ENCODE measurements at places on chromosomes 13 and 19.
A peak's percentile ranks its signal among the peaks of the same experiment; 100 is the strongest.

DNA sequence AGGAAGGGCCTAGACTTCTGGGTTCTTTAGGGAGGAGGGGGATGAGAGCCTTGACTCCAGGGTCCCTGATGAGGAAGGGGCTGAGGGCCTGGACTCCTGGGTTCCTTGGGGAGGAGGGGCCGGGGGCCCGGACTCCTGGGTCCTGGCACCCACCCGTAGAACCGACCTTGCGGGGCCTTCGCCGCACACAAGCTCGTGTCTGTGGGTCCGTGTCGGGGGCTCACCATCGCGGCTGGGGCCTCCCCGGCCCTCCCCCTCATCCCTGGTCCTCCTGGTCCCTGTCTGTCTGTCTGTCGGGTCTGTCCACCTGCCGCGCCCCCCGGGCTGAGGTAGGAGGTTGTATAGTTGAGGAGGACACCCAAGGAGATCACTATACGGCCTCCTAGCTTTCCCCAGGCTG, 662 bp upstream of the SPACA6 start:
- DNase-seq, result no peak

DNA sequence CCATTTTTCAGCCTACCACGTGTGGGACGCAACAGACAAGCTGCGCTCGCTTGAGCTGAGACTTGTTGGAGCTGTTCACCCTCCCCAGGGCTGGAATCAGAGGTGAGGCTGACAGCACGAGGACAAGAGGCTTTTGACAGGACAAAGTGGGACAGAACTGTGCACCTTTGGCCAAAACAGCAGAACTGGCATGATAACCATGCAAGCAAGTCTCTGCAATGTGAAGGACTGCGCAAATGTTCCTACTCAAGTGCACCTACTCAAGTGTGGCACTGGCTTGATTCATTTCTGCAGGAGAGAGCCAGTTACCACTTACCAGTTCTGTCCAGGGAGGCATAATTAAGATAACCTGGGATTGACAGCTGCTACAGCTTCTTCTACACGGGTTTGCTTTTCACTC, 62.2 kb upstream of the TM9SF2 start:
- DNase-seq, result no peak

- DNase-seq, result no peak
These were observed 7.6 kb upstream of the ZNF461 start for GRCh38 chr19:36674201-36674600.

DNA sequence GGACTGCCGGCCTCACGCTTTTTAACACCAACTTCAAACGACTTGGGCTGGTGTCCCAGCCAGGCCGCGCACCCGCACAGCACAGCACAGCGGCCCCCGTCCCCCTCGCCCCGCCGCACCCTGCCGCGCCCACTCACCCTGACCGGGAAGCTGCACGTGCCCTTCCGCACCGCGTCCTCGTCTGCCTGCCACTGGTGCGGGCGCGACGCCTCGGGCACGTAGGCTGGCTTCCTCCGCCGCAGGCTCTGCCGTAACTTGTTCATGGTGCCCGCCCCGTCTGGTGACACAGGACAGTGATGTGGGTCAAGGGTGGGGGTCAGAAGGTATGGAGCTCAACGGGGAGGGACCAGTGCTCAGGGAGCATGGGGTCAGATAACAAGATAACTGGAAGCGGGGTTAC, 6.2 kb downstream of the NUMBL start:
- DNase-seq, result no peak

DNA sequence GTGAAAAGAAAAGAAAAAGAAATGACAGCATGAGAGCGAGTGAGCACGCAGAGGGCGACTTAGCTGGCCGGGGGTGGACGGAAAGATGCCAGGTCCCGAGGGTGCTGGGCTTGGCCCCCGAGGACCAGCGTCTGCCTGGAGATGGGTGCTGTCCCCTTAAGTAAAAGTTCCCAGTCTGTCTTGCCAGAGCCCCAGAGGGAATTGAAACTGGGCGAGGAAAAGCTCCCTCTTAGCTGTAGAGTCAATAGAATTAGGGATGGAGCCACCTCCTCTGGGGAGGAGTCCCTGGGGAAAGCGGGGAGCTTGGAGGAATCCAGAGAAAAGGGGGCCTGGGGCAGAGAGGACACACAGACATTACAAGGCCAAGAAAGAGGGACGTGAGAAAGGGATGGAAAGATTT, 13.3 kb downstream of the BCAM start:
- no peak for DNase-seq

- DNase-seq, result no peak
These were observed 249.5 kb upstream of the SLC10A2 start for GRCh38 chr13:103315711-103316110.

DNA sequence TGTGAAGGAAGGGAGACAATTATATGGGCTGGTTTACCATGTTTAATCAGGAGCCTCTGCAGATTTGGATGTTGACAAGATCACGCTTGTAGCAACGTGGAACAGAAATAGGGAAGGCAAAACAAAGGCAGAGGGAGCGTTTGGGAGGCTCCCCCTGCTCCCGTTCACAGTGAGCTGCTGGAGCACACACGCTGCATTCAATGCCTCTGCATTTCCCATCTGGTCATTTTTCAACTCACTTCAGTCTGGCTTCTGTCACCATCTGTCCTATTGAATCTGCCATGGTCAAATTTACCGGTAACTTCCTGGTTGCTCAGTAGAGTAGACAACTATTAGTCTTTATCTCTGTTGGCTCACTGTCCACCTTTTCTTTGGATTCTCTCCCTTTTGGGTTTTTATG, 91.0 kb downstream of the NHLRC3 start:
- no peak for DNase-seq

DNA sequence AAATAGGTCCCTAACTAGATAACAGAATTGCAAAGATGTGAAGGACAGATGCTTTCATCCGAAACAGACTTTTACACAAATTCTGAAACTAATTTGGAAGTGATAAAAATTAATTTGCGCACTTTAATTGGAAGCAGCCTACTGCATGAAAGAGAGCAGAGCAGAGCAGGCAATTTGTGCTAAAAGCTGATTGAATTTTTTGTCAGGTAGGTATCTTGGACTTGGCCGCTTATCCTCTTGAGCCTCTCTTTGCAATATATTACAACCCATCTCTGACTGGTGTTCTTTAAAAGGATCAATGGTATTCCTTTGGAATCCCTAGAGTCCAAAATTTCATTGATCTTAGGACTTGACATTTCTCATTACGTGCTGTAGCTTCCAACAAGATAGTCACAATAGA, 183.3 kb upstream of the MAB21L1 start:
- DNase-seq, result no peak

GRCh38 chr13:66313413-66313812, 916.7 kb downstream of the PCDH9 start:
- DNase-seq, result peak; percentile 6

DNA sequence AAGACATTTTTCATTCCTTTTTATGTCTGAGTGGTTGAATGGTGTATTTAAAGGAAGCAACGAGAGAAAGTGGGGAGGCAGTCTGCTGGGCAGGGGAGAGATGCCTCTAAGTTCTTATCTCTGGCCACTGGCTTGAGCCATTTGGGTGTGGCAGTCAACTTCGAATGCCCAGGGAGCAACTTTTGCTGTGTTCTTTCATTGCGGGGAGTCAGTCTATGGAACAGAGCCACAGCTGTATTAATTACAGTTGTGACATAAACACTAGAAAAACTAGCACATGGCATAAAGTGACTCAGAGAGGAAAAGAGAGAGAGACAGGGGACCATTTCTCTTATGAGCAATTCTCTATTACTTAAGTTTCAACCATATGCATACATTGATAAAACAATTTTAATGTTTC, 40.4 kb upstream of the PDCD5 start:
- no peak for DNase-seq

DNA sequence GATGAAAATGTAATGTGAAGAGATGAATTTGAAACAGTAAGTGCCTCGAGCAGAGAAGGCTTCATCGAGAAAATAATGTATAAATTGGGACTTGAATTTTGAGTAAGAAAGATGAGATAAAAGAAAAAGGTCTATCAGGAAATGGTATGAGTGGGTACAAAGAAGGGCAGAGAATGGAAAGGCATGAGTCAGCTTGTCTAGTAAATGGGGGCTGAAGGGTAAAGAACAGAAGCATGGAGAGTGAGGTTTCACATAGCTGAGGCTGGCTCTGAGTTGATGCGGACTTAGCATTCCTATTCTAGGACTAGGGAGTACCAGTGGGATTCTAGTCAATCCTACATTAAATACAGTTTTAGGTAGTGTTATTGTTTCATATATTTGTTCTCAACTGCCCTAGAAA, 85.8 kb downstream of the ZC3H13 start:
- DNase-seq, result no peak

DNA sequence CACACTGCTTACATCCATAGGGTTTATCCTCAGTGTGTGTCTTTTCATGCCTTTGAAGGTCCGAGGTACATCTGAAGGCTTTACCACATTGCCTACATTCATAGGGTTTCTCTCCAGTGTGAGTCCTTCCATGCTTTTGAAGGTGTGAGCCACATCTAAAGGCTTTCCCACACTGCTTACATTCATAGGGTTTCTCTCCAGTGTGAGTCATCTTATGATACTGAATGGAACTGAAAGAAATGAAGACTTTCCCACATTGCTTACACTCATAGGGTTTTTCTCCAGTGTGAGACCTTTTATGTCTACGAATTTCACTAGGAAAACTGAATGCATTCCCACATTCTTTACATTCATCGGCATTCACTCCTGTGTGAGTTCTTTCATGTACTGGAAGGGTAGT, 7.1 kb downstream of the ZNF20 start:
- DNase-seq, result no peak

DNA sequence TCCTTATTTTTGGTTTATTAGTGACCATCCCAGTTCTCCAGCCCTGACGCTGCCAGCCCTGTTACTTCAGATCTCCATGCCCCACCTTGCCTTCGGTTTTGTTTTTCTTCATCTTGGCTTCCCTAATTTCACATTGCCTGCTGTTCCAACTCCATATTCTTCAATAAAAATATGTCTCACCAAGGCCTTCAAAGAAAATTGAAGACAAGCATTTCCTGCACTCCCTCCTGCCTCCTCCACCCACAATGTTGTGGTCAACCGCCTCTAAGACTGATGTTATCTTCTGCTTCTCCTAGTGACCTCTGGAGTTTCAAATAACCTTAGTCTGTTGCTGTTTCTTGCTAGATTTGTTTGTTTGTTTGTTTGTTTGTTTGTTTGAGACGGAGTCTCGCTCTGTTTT, 14.6 kb downstream of the PLD3 start:
- peak; percentile 19 for DNase-seq

GRCh38 chr13:36242761-36243160, 28.4 kb upstream of the SOHLH2 start:
- no peak for DNase-seq

DNA sequence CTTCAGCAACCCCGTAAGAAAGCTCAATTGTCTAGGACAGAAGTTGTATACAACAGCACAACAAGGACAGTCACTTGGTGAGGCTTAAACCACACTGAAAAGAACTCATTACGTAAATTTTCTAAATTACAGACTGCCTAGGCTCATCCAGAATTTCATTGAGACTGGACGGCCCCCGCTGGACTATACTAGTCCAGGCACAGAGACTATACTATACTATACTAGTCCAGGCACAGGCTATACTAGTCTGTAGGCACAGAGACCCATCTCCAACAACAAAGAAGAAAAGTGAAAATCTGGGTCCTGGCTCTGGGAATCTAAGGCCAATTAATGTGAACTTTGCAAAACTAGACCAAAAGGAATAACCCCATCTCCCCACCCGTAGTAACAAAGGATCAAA, 700 bp downstream of the ZNF816 start:
- no peak for DNase-seq

- DNase-seq, result no peak
These were observed 25.2 kb downstream of the ZNRF4 start for GRCh38 chr19:5480427-5480836.

- no peak for DNase-seq
These were observed 56.6 kb downstream of the TBC1D4 start for GRCh38 chr13:75425216-75426009.

GRCh38 chr19:45814851-45815480, at the start of gene RSPH6A:
TSS of gene RSPH6A (minus strand) at chr19:45815308. CDS start at chr19:45815176, 132 bp downstream.
- no peak for DNase-seq

GRCh38 chr13:41458187-41458760, 924 bp downstream of the RGCC start:
- no peak for DNase-seq

- DNase-seq, result no peak
These were observed 84.1 kb upstream of the KLF12 start for GRCh38 chr13:74218291-74218690.

GRCh38 chr13:100608906-100609305, 20.3 kb upstream of the GGACT start:
- no peak for DNase-seq

DNA sequence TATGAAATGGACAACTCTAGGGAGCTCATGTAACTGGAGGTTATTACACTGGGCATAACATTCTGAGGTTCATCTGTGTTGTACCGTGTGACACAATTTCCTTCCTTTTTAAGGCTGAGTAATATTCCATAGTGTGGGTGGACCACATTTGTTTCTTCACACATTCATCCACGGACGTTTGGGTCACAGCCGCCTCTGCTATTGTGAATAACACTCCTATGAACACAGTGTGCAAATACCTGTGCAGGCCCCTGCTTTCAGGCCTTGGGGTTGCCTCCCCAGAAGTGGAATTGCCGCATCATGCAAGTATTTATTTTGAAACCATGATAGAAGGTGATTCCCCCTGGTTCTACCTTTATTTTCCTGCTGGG, 63.4 kb upstream of the MCF2L start:
- no peak for DNase-seq

GRCh38 chr13:50457415-50458393, 385.8 kb downstream of the DLEU7 start:
- no peak for DNase-seq

DNA sequence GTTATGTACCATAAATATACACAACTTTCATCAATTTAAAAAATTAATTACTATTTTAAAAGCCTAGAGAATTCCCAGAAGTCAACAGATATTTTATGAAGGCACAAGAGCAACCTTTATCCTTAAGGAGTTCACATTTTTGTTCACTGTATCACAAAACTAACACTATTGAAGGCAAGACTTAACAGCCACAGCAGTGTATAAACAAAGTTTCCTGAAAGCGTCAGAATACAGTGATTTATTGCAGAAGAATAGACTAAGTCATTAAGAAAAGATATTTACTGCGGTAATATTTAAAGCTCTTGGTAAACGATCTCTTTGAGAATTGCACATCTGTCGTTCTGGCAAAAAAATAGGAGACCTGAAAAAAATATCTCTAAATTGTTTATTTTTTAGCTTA, 419.3 kb upstream of the NBEA start:
- DNase-seq, result no peak

GRCh38 chr13:39536274-39536673, 66.7 kb downstream of the LHFPL6 start:
- DNase-seq, result no peak

DNA sequence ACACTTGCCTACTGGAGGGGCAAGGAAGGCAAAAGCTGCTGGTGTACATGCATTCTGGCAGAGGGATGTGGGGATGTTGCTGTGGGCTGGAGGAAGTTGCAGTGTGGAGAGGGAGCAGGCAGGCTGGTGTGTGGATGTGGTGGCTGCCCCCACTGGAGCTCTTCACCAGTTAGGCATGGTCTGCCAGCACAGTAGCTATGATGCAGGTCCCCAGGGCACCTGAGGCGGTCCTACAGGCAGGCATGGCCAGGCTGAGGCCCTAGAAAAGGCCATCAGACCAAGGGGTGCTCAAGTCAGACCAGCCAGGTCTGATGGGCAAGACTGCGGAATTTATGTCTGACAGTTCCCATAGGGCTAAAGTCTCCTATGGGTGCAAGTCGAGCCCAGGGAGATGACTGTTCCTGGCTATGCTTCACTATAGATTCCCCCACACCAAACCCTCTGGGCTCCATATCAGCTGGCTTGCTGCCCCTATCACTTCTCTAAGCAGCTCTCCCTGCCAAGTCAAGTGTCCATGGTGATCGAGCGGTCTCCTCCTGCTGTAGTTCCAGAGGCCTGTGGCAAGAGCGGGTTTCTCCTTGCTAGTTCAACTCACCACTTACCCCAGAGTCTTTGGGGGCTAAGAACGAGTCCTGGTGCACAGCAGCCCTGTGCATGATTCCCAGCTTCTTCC, 473.1 kb downstream of the TDRD3 start:
- no peak for DNase-seq

Data from myocyte (in vitro differentiated cells).